ENCODE measurements at places on chromosomes 7 and 10. TPM values are rescaled to one million over a fixed set of nuclear protein-coding genes. Genes with fewer than 3 reads are reported as not detected.
A peak's percentile ranks its signal among the peaks of the same experiment; 100 is the strongest.

The UBE3C gene
- total RNA-seq = 109 TPM

The NEURL1 gene
- total RNA-seq = 0.50 TPM

The NFE2L3 gene
- total RNA-seq = 8.3 TPM

The LAMB1 gene
- total RNA-seq = 285 TPM

The PRPS1L1 gene
- total RNA-seq = not detected

DNA sequence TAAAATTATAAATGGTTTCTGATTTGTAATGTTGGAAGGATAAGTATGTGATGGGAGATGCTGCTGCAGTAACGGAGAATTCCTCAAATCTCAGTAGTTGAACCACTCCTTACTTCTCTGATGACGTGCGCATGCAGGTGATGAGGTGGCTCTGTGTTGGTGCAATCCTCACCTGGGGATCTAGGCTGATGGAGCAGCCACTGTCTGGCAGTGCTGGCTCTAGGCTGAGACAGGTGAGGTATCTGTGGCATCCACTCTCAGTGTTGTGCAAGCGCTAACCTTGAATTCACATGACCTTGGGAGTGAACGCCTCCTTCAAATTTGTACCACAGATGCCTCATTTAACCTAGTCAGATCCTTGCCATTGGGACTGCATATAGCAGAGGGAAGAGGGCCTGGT, 35.0 kb downstream of the LHFPL3 start:
- DNase-seq = no peak

GRCh38 chr10:110834629-110835301, 37.0 kb upstream of the PDCD4 start:
- no peak for DNase-seq

DNA sequence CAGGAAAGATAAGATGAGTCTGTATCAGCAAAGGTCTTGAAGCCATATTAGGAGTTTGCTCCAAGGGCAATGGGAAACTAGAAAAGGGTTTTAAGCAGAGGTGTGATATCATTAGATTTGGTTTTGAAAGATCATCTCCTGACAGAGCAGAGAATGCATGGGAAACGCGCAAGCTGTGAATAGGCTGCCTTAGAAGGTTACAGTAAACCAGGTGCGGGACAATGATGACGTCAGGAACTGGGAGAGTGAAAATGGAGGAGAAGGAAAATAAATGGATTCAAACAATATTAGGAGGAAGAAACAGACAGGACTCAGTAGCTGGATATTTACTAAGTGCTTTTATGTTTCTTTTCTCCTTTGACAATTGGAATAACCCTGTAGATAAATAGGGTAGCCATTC, 50.6 kb downstream of the CACNB2 start:
- DNase-seq = no peak

DNA sequence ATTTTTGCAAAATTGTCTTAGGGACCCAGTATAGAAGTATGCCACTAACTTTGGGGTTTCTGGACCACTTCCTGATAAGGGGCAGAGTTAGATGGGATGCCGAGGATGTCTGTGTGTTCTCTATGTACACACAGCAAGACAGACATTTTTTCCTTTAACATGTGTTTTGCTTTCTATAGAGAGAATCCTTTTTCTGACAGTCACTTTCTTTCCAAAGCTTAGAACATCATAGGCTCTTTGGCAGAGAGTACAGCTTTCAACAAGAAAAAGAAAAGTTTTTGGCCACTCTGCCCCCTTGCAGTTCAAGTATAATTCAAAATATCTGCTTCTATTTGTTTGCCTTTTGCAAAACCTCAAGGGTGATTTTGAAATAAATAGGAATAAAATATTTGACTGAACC, 44.1 kb downstream of the PAPSS2 start:
- DNase-seq = no peak

DNA sequence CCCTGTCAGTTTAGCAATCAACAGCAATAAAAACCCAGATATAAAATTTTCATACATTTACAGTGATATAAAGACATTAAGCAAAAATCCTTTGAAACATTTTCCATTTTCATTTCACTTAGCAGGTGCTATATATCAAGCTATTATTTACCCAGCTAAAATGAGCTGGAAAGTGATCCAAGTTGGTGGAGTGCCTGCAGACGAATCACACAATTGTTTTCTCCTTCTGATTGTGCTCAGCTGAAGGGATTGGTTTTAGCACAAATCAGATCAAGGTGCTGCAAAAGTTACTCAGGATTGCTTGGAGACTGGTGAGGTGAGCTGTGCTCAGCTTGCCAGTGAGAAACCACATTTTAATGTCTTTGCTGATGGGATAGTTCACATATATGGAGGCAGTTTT, 138.1 kb downstream of the LRMDA start:
- no peak for DNase-seq

DNA sequence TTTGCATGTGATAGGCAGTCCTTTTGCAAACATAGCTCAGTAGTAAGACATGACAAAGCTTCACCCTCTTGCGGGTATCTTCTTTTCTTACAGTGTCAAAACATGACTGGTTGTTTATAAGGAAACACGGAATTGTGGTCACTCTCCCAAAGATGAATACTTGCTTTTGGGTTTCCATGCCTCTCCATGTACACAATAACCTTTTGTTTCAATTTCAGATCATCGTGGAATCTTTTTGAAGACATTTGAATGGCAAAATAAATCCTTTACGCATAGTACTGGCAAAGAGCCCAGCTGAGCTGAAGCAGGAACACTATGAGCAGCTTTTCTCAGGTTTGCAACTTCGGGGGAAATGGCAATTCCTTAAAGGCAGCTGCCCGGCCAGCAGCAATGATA, 156.8 kb upstream of the FRMD4A start:
- peak; percentile 60 for DNase-seq

DNA sequence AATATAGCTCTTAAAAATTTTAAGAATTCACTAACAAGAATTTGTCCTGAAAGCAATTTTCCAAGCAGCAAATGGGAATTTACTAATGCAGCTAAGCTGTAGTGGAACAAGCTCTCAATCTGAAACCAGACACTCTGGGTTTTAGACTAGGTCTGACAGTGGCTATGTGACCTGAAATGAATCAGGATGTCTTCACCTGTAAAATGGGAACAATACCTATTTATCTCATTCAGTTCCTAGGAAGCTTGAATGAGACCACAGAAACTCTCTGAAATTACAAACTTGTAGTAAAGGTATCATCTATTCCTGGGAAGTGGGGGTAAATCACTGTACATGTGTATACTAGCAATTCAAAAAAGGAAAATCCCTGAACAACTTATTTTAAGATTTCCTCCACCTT, 1.2 kb downstream of the DNAJC2 start:
- no peak for DNase-seq

DNA sequence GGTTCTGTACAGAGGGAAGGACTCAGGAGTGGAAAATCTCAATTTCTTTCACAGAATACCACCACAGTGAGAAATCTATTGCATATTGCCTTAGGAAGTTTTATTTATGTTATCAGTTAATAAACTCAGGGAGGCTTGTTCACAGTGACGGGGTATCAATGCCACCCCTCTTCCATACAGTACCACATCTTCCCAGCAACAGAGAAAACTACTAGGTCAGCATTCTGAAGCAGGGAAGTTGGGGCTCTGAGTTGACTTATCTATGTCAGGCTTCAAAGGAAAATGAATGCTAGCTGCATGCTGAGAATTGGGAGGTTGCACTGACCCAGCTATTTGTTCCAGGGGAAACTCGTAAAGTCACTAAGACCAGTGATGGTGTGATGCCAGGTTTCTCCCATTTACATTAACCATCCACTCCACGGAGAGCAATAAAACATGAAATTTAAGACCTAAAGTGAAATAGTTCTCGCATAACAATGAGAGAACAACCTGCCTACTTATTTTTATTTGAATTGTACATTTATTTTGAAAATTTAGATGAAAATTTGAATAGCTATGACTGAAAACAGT, 266.7 kb downstream of the RNLS start:
- DNase-seq = no peak

GRCh38 chr10:24207341-24207740, 1.6 kb upstream of the KIAA1217 start:
- DNase-seq = no peak

DNA sequence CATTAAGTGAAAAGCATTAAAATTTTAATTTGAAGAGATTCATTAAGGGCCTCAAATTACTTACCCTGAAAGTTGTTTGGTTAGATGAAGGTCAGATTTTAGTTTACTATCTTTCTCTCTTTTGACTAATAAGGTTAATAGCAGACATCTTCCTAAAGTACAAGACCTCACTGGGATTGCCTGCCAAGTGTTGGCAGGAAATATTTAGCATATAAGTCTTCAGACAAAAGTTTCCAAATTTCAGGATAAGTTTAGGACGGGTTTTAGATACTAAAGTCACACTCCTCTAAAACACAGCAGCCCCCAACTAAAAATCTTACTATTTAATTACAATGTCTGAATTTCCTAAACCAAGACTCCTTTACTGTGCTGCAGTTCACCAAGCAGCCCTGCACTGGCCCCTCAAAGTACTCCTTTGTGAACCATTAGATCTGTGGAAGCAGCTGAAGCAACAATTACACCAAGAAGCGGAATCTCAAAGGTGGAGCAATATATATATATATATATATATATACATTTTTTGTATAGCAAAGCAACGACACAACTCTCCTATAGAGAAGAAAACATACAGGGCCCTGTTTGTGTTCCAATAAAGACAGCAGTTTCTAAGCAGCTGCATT, 91.2 kb upstream of the KCNIP2 start:
- no peak for DNase-seq

Data from mammary epithelial cell (primary cell).